AG09309 (cell line): ENCODE measurements at places on chromosomes 2 and 18.

GRCh38 chr18:62715436-62715758, at the start of gene PHLPP1:
PHLPP1 (plus strand) TSS chr18:62715541; CDS start chr18:62715684, 143 bp downstream.
- DNase-seq, result no peak

- no peak for DNase-seq
Observed at GRCh38 chr2:180751306-180751920, 229.0 kb upstream of the UBE2E3 start.

DNA sequence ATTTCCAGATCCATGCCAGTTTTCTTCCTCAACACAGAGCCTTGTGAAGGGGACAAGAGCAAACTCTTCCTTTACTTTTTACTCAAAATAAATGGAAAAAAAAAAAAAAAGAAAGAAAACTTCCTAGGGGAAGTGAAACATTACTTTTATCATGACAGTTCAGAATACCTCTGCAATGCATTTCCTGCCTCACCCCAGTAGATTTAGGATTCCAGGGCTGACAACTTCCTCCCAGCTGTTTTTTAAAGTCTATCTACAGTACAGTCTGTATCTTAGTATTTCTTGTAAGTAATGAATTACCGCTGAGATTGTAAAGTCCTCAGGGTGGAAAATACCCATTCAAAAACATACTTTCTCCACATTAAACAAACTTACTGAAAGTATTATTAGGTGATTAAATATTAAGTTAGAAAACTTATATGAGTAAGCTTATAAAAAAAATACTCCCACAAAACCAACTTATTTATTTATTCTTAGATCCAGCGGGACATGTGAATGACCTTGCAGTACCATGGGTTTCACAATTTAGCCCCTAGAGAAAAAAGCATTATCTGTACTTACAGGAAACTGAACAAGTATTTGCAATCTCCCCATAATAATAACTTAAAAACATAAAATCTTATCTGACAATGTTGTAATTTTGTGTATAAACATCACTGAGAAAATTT, 117.7 kb downstream of the RBMS1 start:
- DNase-seq, result no peak

- DNase-seq, result no peak
Observed at GRCh38 chr2:102001767-102002142, 10.0 kb downstream of the IL1R2 start.

GRCh38 chr2:235928751-235929370, 239.3 kb downstream of the GBX2 start:
- DNase-seq, result no peak

GRCh38 chr2:124834331-124834730, 809.2 kb downstream of the CNTNAP5 start:
- DNase-seq, result no peak

GRCh38 chr18:7977897-7978296, 410.8 kb downstream of the PTPRM start:
- no peak for DNase-seq

- DNase-seq, result peak; percentile 48
Observed at GRCh38 chr2:231222318-231223000, 24.0 kb downstream of the ARMC9 start.

GRCh38 chr18:9694952-9695495, 13.1 kb upstream of the RAB31 start:
- no peak for DNase-seq

DNA sequence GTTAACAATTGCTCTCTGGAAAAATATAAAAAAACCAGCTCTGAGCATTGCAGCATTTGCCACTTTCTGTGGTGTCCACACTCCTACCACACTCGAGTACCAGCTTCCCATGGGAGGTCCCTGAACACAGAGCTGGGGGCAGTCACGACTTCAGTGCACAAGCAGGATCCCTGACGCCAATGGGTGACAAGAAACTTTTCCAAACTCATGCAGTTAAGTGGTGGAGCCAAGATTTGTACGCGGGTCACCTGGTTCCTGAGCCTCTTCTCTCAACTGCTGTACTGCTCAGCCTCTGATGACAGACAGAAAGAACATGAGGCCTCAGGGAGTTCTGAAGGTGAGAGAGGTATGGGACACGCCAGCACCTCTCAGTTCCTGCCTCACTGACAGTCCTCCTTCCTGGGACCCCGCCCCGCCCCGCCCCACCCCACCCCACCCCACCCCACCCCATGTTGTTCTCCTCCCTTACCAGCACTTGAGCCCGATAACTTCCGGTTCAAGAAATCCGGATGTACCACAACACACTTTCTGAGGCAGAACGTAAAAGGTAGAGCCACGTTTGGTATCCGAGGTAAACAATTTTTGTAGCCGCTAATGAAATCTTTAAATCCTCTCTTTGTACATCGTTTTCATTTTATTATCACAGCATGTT, 287.6 kb downstream of the MYCN start:
- DNase-seq, result no peak

DNA sequence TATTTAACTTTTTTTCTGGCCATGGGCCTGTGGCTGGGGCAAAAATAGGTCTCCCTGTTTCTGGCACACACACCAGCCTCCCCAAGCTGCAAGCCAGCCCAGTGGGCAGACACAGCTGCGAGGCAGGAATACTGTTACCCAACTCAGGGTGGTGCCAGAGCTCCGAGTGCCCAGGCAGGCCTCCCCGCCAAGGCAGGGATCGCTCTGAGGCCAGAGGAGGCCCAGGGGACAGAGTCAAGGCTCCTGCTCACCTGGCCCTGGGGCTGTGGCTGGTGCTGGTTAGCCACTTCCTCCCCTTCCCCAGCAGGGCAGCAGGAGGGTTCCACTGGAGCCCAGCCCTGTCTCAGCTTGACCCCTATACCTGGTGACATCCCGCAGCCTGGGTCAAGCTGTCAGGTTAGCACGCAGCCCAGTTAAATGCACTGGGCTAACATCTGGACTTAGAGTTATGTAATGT, 67.1 kb upstream of the EPAS1 start:
- no peak for DNase-seq

- no peak for DNase-seq
Observed at GRCh38 chr2:85135660-85135914, 2.4 kb downstream of the TCF7L1 start.

- no peak for DNase-seq
Observed at GRCh38 chr2:57296795-57297517, 749.6 kb upstream of the VRK2 start.

DNA sequence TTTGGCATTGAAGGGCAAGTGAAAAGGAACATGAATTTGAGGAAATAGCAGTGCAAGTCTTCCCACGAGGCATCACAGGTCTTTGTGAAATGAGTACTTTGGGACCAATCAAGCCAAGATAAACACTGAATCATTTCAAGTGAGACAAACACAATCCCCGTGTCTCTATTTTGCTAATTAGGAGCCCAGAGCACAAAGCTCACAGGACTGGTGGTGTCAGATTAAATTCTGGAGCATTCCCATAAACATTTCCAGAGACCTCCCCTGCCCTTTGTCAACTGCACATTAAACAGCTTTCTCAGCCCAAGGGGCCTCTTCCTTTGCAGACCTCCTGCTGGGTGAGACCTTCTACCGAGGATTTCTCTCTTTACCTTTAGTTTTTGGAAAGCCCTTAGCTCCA, 50.7 kb downstream of the DAPL1 start:
- DNase-seq, result no peak

DNA sequence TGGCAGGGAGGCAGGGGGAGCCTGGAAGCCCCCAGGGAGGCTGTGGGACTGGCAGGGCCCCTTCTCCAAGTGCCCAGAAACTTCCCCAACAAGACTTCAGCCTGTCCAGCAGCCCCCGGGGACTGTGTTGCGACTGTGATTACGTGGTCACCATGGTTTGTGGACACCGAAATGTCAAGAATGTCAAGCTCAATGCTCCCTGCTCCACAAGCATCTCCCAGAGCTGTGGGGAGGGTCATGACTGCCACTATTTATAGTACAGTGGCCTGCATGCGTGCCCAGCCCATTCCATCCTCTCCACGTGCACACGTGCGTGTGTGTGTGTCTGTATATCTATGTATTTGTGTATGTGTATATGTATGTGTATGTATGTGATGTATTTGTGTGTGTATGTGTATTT, 93.8 kb upstream of the MBOAT2 start:
- DNase-seq, result no peak

DNA sequence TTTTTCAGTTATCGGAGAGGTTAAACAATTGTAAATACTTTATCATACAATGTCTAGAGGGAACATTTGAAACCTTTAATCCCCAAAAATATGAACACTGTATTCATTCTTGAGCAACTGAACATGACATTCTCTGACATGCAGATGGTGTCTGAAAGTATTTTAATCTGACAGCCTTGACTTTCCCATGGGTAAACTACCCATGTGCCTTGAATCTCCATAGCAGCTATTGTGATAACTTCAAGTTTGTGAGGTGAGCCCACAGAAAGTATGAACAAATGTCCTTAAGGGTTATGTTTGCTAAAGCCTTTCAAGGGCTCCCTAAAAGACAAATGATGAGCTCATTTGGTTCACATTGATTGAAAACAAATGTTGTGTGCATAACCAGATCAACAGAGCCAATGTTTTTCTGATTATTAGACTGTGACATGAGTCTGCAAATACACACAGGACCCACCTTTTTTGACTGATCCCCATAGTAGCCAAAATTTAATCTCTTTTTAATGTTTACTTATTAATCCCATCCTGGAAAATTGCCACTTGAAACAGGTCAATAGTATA, 1326.0 kb downstream of the LRP1B start:
- no peak for DNase-seq

DNA sequence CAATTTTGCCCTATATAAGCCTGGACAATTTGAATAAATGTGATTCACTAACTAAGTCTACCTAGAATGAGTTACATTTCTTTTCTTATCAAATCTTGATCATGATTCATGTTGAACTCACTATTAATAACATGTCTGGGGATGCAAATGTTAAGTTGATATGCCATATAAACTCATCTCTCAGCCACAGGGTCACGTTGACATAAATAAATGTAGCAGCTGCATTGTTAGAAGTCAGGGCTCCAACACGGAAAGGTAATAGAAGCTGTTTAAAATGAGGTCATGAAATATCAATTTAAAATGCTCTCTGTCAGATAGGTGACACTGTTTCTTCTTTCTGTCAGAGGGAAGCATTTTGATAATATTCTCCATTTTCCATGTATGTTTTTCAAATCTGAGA, 521.9 kb downstream of the CCDC85A start:
- no peak for DNase-seq

- DNase-seq, result no peak
Observed at GRCh38 chr2:231869704-231870103, 56.5 kb downstream of the NPPC start.

GRCh38 chr2:172947461-172948153, 128.0 kb upstream of the MAP3K20 start:
- no peak for DNase-seq

DNA sequence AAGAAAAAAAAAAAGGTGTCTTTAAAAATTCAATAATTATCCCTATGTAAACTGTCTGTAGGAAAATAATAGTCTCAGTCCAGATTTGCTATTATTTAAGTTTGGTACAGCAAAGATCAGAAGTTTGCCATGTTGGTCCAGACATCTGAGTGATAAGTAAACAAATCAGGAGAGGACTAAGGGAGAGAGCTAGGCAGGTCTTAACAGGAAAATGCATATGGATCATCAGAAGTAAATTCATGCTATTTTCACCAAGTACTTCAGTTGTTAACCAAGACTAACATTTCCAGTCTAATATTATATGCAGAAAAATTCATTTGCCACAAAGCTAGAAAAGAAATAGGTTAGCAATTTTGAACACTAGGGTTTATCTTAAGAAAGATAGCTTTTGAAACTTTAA, 95.0 kb upstream of the STK17B start:
- no peak for DNase-seq

GRCh38 chr18:52510139-52510538, 170.1 kb downstream of the DCC start:
- no peak for DNase-seq

DNA sequence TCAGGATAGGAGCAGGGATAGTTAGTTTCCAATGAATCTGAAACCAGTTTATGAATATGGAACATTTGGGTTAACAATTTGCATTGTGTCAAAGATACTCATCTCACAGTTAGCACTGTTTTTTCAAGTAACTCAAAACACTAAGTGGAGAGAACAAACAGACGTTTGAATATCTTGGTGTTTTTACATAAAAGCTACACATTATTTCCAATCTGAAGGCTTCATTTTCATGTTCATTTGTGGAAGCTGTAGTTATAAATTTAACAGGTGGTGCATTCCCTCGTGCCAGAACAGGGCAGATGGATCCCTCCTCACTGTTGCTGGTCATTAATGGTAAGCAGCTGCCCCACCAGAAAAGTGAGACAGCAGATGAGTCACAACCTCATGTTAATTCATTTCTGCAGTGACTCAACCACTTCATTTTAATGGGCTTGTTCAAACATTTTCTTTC, 286.9 kb downstream of the TMX3 start:
- peak; percentile 63 for DNase-seq
